ENCODE measurements at places on chromosomes 12 and 14. TPM values are rescaled to one million over a fixed set of nuclear protein-coding genes. Genes with fewer than 3 reads are reported as not detected.

Gene RNASE4
- total RNA-seq, result 44.3 TPM

Gene ASCL1
- not detected for total RNA-seq

Gene CISTR
- total RNA-seq, result not detected

Gene C12orf42
- total RNA-seq, result not detected

Gene THTPA
- 11.6 TPM for total RNA-seq

Gene LTA4H
- total RNA-seq, result 38.4 TPM

Gene FGF23
- not detected for total RNA-seq

Gene GALNT8
- 1.9 TPM for total RNA-seq

Gene GAS2L3
- 9.5 TPM for total RNA-seq

Gene EXOC3L4
- total RNA-seq, result 1.0 TPM

Gene ST8SIA1
- 2.8 TPM for total RNA-seq

Gene CD163L1
- total RNA-seq, result 10.5 TPM

Gene NPAS3
- total RNA-seq, result 1.3 TPM

Gene TPH2
- total RNA-seq, result not detected

Gene KCNA5
- 4.5 TPM for total RNA-seq

Data from posterior vena cava (tissue), 2 donors.